ENCODE measurements at places on chromosomes 1 and 21. TPM values are rescaled to one million over a fixed set of nuclear protein-coding genes. Genes with fewer than 3 reads are reported as not detected.

DNA sequence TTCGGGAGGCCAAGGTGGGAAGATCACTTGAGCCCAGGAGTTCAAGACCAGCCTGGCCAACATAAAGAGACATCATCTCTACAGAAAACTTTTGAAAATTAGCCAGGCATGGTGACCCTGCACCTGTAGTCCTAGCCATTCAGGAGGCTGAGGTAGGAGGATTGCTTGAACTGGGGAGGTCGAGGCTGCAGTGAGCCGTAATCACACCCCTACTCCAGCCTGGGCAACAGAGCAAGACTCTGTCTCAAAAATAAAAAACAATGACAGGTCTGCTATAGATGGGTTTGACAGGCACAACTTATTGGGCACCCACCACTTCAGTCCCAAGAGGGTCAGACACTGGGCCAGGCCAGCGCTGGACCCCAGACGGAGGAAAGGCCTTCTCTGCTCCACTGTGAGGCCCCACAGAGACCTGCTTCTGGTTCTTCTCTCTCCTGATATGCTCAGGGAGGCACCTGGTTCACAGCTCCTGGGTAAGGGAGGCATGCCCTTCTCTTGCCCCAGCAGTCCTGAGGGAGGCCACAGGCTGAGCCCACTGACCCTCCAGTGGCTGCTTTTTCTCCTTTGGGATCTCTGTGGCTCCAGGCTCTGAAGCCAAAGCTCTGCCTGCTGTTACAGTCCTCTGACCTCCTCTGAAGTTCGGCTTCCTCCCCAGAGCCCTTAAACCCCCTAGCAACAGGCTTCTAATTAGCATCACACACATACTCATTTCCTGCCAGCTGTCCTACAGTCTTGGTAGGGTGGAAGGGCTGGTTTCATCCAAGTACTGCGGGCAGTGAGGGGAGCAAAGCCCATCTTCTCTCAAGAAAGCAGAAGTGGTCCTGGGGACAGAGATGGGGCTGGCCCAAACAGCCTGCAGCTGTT lies 14.4 kb downstream of the S100A16 start:
- DNase-seq = no peak

DNA sequence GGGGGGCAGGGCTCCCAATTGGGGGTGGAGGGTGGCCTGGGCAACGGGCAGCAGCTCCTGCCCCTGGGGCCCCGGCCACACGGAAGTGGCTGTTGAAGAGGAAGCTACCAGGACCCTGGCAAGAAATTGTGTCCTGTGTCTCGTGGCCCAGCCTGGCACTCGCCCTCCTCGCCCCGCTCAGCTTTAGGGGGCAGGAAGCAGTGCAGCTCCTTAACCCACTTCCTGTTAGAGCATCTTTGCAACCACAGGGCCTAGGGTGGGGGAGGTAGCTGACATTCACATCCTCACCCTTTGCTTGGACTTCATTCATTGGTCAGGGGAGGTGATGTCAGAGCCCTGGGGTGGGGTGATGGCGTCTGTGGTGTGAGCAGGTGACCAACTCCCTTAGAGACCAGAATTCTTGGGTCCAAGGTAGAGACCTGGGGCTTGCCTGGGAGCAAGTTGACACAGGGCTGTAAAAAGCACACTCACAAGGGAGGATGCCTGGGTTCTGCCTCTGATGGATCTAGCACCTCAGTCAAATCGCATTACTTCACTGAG lies at the start of gene ARHGAP30:
Gene ARHGAP30 (minus strand): TSS at position 161 of the 540 bp plus-strand sequence. CDS start 267 bp downstream, outside the sequence.
- DNase-seq = peak; percentile 44

The YARS1 gene
- 67.2 TPM for total RNA-seq

DNA sequence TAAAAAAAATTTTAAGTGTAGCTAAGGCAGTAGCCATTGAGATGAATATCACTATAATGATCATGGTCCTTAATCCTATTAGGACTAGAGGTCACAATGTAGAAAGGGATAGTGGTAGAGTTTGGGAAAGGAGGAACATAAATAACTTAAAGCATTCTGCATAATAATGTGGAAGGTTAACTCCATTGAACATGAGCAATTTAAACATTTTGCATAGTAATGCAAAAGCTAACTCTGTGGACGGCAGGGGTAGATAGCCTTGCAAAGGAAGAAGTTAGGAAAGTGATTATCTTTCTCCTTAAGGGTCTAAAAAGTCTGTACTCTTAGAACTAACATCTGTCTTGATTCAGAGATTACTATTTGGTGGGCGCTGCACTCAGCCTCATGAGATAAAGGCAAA lies 39.0 kb upstream of the DENND1B start:
- no peak for DNase-seq

- DNase-seq = no peak
Observed at GRCh38 chr1:71015745-71016144, 31.9 kb downstream of the PTGER3 start.

- no peak for DNase-seq
Observed at GRCh38 chr1:216919060-216919970, 196.1 kb upstream of the ESRRG start.

- DNase-seq = no peak
Observed at GRCh38 chr1:186059311-186059710, 315.7 kb downstream of the TPR start.

DNA sequence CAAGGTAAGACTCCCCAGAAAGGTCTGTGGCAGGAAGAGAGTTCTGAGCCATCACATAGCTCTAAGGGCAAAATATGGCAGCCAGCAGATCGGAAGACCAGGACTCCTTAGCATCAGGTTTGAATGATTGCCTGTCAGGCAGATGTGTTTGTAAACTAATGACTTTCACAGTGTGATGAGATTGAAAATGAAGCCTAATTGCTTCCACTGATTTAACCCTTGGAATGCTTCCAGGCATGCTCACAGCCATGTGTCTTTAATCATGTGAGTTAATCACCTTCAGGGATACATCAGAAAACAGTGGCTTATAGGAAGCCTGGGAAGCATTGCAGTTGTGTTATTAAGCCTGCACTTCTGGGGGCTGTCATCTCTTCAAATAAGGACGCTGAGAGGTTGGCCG lies 82.8 kb downstream of the LRRC53 start:
- no peak for DNase-seq

DNA sequence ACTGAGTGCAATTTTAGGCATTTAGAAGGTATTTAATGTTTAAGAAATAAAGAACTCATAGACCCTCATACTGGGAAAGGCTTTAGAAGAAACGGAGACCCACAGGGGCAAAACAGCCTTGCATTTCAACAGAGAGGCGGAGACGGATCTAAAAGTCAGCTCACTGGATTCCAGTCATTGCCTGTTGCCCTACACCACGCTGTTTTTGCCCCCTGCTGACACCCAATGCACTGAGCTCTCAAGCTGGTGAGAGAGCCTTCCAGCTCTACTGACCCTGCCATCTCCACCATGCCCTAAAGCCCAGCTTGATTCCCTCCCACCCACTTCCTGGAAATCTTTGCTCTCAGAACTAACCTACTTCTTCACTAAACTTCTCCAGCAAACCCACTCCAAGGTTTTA lies 7.2 kb upstream of the TRAF3IP3 start:
- no peak for DNase-seq

The TEDDM1 gene
- not detected for total RNA-seq

The SERBP1 gene
- 181 TPM for total RNA-seq

DNA sequence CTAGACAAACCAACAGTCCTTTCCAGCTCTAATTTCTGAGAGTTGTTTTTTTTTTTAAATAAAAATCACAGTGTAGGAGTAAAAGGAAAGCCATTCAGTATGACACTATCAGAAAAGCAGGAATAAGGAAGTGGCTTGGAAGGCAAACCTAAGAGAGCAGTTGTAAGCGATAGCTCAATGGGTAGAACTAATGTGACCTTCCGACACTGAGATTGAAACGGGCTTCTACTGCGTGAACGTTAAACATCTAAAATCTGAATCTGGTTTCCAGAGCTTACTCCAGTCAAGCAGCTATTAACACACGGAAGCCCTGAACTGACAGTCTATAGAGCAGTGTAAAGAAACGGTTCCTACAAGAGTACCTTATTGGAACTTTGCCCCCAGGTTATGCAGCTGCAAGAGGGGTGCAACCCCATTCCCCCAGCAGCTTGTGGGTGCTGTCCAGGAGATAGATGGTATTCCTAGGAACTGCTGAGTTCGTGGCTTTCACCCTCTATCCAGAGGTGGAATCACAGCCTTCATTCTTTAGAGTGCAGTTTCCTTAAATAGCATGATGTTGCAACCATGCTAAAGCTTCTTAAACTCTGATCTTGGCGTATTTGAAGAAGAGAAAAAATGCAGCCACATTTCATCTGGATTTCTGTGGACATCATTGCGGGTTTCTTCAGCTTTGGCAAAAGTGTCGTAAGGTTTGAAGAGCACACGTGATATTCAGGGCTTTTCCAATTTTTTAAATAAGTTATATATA lies 3.3 kb upstream of the IRF2BP2 start:
- no peak for DNase-seq

The C1orf210 gene
- total RNA-seq = not detected

- DNase-seq = no peak
Observed at GRCh38 chr1:225941187-225941941, at the start of gene LEFTY2. Gene LEFTY2 (minus strand): TSS chr1:225941220. CDS start chr1:225941140, 80 bp downstream.

The CIART gene
- 7.4 TPM for total RNA-seq

The ALX3 gene
- 0.44 TPM for total RNA-seq

The ARHGEF16 gene
- 16.2 TPM for total RNA-seq

Data from breast epithelium (tissue), 4 donors.